ENCODE measurements at places on chromosomes 6 and 20.

- DNase-seq = no peak
Observed at GRCh38 chr20:64055893-64056638, 6.6 kb upstream of the SOX18 start.

- DNase-seq = no peak
Observed at GRCh38 chr6:12479881-12480280, 189.7 kb downstream of the EDN1 start.

DNA sequence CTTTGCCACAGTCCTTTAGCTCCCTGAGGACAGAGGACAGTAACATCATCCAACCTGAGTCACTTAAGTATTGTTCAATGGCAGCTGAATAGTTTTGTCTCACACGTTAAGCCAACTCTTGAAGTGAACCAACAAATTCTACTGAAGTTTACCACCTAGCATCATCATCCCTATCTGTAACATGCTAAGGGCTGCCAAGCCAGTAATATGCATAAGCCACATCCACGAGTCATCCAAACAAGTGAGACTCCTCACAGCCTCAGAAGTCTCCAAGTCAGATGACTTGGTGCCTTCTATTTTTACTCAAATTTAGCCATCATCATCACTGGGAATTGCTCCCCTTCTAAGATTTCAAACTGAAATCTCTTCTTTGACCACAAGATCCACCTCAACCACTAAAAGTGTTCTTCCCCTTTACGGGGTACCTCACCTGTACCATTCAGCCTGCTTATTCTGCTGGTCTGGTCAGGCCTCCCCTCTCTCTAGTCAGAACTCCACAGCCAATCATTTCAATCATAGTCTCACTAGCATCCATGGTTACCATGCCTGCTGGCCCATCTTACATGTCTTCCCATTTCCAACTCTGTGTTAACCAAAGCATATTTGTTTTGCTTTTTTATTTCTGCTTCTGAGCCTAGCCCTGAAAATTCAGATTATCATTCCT, 73.7 kb downstream of the DTNBP1 start:
- no peak for DNase-seq

GRCh38 chr6:68086199-68086598, 548.9 kb upstream of the ADGRB3 start:
- DNase-seq = no peak

GRCh38 chr6:153056308-153056707, 53.8 kb upstream of the MTRF1L start:
- no peak for DNase-seq

- DNase-seq = no peak
Observed at GRCh38 chr6:163723759-163724158, 309.2 kb downstream of the QKI start.

GRCh38 chr6:4344317-4344899, 209.0 kb upstream of the ECI2 start:
- no peak for DNase-seq

DNA sequence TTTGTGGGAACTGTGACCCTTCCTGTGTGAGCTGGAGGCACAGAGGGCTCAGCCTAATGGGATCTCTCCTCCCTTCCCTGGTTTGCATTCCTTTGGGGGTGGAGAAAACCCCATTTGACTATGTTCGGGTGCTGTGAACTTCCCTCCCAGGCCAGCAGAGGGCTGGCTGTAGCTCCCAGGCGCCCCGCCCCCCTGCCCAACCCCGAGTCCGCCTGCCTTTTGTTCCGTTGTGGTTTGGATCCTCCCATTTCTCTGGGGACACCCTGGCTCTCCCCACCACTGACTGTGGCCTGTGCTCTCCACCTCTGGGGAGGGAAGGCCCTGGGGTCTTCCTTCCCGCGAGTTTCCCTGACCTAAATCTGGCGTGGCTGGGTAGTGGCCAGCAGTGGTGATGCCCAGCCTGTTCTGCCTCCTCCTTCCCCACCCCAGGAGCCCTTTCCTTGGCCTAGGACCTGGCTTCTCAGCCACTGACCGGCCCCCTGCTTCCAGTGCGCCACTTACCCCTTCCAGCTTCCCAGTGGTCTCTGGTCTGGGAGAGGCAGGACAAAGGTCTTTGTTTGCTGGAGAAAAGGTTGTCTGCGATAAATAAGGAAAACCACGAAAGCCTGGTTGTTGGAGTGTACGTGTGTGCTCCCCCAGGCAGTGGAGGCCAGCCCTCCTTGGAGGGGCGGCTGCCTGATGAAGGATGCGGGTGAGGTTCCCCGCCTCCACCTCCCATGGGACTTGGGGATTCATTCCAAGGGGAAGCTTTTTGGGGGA, 4.9 kb downstream of the VEGFA start:
- DNase-seq = peak; percentile 41

GRCh38 chr6:14726816-14727493, 518.9 kb upstream of the JARID2 start:
- DNase-seq = no peak

DNA sequence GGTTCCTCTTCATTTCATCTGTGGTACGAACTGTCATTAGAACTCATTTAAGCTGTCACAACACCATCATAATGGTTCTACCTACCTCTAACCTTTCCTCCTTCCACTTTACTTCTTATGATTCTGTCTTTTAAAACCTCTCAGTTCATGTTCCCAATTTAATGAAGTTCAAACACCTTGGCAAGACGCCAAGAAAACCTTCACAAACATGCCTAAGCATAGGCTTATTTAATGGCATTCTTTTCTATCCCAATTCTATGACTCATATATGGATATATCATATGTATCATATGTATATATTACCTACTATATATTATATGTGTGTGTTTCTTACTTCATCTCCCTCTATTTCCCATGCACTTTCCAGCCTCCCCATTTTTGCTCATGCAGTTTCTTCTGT, 283.4 kb upstream of the TBX18 start:
- no peak for DNase-seq

- no peak for DNase-seq
Observed at GRCh38 chr6:160363016-160363996, 15.1 kb downstream of the SLC22A3 start.

DNA sequence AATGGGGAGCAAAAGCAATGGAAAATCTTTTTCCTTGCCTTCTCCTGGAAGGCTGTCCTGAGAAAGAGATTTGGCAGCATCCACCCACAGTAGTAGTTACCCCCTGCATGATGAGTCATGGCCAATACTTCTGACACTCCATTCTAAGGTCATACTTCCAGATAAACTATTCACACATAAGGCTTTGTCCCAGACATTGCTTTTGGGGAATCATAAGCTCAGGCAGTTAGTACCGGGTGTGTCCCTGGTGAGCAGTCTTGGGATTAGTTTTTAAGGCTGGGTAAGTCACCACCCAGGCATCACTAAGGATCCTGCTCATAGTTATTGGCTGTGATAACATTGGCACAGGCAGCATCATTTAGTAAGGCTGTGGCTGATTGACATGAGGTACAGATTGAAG, 160.6 kb upstream of the GGTLC1 start:
- no peak for DNase-seq

GRCh38 chr6:70684794-70685493, 17.3 kb downstream of the SMAP1 start:
- no peak for DNase-seq

GRCh38 chr20:62364911-62365736, 2.0 kb downstream of the LAMA5 start:
- no peak for DNase-seq

GRCh38 chr6:105259913-105260889, 80.4 kb upstream of the POPDC3 start:
- no peak for DNase-seq

DNA sequence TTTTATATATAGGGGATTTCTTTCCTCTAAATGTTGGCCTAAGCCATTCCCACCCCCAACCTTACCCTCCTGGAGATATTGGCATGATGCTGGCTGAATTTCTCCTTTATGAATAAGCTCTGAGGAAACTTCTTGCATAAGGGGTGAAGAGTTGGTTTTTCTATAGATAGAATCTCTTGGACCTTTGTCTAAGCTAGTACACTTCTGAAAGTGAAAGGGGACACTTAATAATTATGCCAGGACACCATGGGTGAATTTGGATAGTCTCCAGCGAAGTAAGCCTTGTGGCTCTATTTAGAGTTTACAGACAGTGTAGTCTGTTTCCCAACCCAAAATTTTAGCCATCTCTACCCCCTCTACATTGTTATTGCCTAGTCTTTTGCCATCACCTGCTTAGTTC, 27.1 kb upstream of the FABP7 start:
- DNase-seq = no peak

DNA sequence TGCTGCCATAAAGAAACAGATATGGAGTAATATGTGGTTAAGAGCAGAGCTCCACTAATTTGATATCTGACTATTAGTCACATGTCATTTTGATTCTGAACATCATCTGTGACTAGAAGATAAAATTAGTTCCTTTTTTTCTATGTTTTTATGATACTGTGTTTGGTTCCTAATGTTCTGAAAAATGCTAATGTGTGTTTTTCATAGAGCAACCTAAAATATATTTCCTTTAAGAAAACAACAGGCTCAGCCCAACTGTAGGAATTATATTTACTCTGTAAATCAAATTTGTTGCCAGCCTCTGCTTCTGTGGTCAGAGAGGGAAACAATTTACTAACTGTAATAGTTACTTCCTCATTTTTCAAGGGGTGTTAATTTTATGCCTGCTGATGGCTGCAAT, 33.3 kb upstream of the TXLNB start:
- DNase-seq = no peak

DNA sequence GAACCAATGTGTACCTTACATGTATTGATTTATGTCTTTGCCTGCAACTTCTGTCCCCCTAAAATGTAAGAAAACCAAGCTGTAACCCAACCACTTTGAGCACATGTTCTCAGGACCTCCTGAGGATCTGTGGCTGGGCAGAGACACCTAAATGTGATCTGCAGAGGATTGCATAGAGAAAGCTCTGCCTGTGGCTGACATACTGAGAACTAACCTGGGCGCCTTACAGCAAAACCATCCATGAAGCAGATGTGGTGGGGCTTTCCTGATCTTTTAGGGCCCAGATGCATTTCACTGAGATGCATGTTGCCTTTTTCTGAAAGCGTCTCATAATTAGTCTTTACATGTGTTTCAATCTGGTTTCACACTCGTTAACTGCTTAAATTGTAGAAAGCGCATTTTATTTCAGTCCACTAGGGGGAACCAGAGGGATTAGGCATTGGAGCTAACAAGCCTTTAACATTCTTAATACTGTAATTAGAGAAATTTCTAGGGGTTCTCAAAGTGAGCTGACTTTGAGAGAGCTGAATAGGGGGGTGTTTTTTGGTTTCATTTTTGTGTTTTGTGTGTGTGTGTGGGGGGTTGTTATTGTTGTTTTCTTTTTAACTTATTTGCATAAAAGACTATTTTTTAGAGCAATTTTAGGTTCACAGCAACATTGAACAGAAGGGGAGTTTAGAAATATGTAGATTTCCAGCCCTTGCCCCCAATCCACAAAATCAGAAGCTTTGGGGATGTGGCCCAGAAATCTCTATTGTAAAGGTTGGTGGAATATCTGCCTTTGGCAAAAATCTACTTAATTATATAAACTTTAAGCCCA, 50.9 kb upstream of the FAM184A start:
- no peak for DNase-seq

GRCh38 chr20:61706259-61706961, 359.3 kb downstream of the TAF4 start:
- DNase-seq = no peak

GRCh38 chr20:48760403-48760983, 67.3 kb downstream of the PREX1 start:
- no peak for DNase-seq

- no peak for DNase-seq
Observed at GRCh38 chr20:50438986-50439407, 71.2 kb upstream of the PTPN1 start.

Data from NCI-H1048 (cell line).